ENCODE measurements at places on chromosomes 5 and 9. TPM values are rescaled to one million over a fixed set of nuclear protein-coding genes. Genes with fewer than 3 reads are reported as not detected.

Gene PCDHA7
- total RNA-seq: 0.09 TPM

Gene MARCOL
- not detected for total RNA-seq

Gene MAP1B
- 688 TPM for total RNA-seq

Gene GABRA6
- not detected for total RNA-seq
